ENCODE measurements at places on chromosomes 5 and 9.

DNA sequence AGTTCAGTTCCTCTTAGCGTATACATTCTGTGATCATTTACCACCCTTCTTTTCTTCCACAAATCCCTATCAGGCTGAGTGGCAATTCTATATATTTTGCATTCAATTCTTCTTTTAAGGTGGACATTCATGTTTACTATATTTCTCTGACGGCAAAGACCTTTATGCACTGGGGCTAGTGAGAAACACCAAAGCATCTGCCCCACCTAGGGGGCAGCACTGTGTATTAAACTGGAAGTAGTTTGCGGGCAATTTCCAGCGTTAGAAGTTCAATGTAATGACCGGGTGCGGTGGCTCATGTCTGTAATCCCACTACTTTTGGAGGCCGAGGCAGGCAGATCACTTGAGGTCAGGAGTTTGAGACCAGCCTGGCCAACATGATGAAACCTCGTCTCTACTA is 27.9 kb upstream of the FBXL7 start:
- DNase-seq = no peak

- no peak for DNase-seq
Measured at GRCh38 chr9:102445906-102446305, 549.2 kb upstream of the CYLC2 start.

GRCh38 chr9:81320909-81321482 is 368.4 kb downstream of the TLE1 start:
- DNase-seq = no peak

DNA sequence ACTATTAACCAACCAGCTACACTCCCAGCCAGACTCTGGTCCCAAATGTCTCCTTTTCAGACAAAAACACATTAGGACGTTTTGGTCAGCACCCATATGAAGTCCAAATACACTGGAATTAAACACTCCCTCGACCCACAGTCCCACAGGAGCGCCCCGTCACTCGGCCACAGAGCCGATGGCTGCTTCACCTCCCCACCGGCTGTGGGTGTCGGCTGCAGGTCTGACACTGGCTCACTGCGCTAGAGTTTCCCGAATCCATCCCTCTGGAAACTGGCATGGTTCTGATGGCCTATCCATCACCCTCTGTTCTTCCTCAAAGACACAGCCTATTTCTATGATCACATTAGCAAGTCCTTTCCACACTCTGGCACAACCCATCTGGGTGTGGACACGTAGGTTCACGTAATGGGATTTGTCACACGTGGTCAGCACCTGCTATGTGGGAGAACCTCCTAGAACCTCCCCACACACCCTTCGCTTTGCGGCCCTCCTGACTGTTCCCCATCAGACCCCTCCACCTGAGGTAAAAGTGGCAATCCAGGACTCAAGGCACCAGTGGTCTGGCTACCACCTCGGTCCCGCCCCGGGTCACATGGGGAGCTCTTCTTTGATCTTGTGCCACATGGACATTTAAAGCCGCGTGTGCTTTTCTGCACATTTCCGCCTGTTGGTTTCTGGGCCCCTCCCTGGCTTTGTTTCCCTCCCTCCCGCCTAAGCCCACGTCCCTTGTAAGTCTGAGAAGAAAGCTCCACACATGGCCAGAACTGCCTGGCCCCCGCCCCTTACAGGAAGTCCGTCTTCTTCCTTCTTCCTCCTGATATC is 131.1 kb upstream of the PHYKPL start:
- no peak for DNase-seq

DNA sequence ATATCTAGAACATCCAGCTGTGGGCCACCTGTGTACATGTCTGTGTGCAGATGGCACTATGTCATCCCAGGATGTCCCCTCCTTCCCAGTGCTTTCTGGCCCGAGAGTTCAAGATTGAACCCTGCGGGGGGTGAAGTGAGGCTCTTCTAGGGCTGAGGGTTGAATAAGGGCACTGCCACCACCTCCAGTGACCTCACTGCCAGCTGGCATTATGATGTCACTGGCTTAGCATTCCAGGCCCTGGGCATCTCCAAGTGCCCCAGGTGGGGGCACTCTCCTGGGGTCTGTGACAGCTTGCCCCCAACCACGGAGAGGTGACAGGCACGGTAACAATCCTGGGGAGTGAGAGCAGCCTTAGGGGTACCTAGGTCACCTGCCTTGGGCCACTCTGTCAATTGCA is 27.1 kb downstream of the CXXC5 start:
- no peak for DNase-seq
